ENCODE measurements at places on chromosomes 2 and 18.

GRCh38 chr18:10707294-10707693 lies 181.5 kb downstream of the NAPG start:
- no peak for DNase-seq

- DNase-seq: no peak
Observed at GRCh38 chr2:96271995-96272394, 6.0 kb downstream of the CIAO1 start.

DNA sequence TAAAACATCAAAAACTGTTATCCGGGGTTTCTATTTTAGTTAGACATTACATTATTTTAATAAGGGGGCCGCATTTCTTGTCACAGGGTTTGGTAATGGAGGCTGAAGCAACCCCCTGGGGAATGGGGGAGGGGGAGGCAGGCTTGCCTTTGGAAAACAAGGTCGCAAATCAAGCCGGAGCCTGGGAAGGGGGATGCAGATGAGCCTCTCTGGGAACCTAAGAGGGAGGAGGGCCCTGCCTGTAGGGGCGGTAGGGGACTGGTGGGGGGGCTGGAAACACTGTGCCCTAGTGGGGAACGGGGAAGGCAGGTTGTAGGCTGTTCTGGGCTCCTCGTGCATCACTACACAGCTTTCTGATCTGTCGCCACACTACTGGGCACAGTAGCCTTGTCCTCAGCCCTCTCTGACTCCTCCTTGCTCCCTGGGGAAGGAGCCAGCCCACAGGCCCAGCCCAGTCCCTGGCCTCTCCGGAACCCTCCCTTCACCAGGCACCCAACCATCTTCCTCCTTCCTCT lies 170.2 kb upstream of the SMAD2 start:
- no peak for DNase-seq

- no peak for DNase-seq
Observed at GRCh38 chr2:206423147-206423546, 20.2 kb upstream of the ADAM23 start.

DNA sequence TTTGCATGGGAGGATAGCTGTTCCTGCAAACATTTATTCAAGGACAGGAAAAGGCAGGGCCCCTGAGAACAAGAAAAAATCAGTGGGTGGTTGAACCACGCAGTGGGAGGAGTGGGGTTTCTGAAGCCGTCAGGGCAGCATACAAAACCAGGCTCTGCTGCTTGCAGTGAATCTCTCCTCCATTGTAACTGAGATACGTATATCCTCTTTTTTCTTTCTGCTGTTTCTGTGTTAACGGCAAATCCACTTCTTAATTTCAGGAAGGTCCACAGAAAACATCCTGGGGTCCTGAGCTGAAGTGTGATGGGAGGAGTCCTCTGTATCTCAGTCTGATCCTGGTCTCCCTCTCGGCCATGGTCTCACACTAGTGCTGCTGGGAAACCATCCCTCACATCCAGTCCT lies 27.2 kb upstream of the KCNF1 start:
- DNase-seq: no peak

- no peak for DNase-seq
Observed at GRCh38 chr2:126859631-126860030, 39.1 kb upstream of the TEX51 start.

DNA sequence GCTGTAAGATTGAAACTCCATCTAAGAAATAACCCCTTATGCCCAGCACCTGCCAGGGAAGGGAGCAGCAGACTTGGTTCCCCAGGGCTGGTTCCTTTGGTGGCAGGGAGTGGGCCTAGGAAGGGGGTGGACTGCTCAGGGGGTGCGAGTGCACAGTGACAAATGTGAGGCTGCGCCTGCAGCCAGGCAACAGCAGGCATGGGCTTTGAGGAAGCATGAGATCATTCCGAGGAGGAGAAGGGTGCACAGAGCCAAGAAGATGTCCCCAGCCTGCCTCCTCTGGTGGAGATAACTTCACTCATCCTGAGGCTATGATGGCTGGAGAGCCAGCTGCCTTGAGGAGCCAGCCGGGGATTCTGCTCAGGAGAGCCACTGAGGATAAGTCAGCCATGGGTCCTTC lies 158.0 kb downstream of the CAPN13 start:
- DNase-seq: no peak

DNA sequence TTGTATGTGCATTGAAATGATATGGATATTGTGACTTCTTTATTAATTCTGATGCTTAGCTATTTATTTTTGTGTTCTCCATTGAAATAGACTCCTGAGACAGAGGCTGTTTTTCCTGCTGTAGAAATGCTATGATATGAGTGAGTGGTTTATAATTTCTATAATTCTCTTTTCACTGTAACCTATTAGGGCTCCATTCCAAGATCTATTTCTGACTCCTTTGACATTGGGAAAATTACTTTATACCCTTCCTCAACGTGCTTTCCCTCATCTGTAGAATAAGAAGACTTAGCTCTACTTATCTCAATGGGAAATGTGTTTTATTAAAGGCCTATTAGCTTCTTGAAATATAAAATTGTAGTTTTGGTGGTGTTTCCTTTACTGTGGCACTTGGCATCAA lies 144.5 kb upstream of the RPRM start:
- no peak for DNase-seq

DNA sequence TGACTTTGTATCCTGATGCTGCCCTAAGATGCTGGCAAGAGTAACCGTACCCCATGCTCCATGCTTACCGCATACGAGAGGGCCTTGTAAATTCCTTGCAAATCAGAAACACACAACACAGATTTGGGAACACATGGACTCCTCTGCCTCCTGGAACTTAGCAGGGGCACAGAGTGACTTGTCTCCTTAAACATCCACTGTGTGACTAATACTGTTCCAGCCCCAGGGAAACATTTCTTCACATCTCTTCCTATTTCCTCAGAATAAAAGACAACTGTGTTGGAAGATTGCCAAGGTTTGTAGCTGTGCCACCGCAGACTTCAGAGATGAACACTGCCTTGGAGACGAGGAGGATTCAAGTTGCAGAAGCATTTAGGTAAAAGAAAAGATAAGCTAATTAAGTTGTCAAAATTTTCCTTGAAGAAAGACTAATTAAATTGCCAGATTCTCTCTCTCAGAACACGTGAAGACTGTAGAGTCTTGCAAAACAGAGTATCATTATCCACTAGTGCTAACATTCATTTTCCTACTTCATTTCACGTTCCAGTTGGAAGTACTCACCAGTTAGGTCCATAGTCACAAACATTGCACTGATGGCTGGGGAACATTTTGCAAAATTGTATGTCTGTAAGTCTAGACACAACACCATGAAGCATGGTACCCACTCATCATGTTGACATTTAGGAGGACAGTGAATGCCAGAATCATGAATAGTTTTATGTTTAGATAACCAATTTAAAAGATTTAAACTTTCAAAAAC lies 188.8 kb downstream of the TSN start:
- DNase-seq: no peak

Data from NCI-H524 treated with DMSO at 0.1 percent for 48 hours (cell line).